GM23248 (cell line): ENCODE measurements at places on chromosomes 1 and 21. TPM values are rescaled to one million over a fixed set of nuclear protein-coding genes. Genes with fewer than 3 reads are reported as not detected.

DNA sequence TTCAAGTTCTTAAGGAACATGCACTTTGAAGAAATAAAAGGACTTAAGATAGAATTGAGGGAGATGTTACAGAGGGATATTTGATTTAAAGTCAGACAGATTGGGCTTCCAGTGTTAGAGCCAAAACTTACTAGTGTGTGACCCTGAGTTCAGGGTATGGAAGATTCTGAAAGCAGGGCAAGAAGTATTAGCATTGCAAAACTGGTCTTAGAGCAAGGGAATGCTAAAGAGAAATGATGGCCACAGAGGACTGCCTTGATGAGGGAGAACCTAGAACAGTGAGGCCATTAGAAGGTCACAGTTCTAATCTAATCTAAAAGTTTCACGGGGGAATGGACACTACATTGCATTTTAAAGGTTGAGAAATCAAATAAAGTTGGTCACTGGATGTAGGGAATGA is 45.5 kb downstream of the UROD start:
- no peak for DNase-seq

- DNase-seq, result no peak
These were observed 9.9 kb upstream of the C1QA start for GRCh38 chr1:22626237-22627157.

GRCh38 chr1:27612718-27613117 is 8.8 kb upstream of the AHDC1 start:
- DNase-seq, result no peak

DNA sequence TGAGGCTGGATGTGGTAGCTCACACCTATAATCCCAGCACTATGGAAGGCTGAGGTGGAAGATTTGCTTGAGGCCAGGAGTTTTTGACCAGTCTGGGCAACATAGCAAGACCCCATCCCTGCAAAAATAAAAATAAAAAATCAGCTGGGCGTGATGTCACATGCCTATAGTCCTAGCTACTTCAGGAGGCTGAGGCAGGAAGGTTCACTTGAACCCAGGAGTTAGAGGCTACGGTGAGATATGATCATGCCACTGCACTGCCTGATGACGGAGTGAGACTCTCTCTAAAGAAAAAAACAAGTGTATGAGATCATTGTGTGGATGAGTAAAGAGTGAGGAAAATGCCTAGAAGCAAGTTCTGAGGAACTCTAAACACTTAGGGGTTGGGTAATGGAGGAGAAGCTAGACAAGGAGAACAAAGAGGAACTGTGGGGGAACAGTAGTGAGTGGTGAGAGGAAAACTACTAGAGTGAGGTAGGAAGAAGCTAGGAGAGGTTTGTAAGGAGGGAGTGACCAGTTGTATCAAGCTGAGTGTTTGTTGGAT is 17.0 kb downstream of the CLIC4 start:
- DNase-seq, result peak; percentile 78

DNA sequence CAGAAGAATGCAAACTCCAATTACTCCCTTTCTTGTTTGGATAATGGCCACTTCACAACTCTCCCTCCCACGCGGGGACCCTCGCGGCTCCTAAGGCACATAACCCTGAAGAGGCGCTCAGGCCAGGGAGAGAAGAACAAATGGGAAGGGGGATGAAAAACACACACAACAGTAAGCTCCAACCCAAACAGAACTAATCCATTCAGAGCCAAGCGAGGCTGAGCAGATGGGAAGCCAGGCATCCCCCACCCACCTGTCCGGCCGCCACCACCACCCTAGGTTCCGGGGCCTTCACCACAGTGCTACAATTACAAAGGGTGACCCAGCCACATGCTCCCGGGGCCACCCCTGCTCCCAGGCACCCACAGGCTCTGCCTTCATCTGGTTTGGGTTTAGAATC is 101.5 kb downstream of the MRPL37 start:
- DNase-seq, result no peak

DNA sequence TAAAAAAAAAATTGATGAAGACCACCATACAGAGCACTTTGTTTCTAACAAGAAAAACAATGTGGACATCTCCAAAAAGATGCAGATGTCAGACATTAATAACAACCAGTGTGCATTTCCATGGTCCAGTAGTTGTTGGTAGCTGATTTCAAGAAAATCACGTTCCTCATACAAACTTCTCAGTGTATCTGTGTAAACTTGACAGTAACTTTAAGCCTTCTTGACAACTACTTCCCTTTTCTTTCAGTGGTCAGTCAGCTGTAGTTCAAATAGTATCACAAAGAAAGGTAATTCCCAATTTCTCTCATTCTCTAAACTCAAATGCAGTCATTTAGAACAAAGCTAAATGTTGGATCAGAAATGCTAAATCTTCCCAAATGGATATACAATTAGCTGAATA is 879.9 kb downstream of the AMY1C start:
- no peak for DNase-seq

- peak; percentile 83 for DNase-seq
These were observed 7.3 kb downstream of the GSTM5 start for GRCh38 chr1:109719337-109719837.

GRCh38 chr21:26445440-26445839 is 127.6 kb downstream of the CYYR1 start:
- DNase-seq, result peak; percentile 78

DNA sequence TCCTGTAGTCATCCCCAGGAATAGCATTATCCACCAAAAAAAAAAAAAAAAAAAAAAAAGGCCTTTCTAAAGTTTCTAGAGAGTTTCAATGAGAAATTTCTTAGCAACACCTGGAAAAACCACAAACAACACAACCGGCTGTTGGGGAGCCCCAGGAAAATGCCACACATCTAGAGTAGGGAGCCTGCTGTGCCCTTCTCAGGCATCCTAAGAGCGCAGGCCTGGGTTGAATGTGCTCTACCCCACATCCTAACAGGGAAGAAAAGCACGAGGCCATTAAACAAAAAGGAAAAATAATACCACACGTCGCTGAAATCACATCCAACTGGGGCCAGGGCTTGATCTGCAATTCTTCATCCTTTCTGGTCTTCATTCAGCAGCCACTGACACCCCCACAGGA is 367.5 kb downstream of the TGFB2 start:
- no peak for DNase-seq

CDCA8 gene
- polyA plus RNA-seq, result 15.4 and 16.6 TPM in 2 replicates

HSD11B1 gene
- polyA plus RNA-seq, result 1.0 and 1.8 TPM in 2 replicates

CASQ2 gene
- not detected in 2 replicates for polyA plus RNA-seq
